ENCODE measurements at places on chromosomes 5 and 9.

DNA sequence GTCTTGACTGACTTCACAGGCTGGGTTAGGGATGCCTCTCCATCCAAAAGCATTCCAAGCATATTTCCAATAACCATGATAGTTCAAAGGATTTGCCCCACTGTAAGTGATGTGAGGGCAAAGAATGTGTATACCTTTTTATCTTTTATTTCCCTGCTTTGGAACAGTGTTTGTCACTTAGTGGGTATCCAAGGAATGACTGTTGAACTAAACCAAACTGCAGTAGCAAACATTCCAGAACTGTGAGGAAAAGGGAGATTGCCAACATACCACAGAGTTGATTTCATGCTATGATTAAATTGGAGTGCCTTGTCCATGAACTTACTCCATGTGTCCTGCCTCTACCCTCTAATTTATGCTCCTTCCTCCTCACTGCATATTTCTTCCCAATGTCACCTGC is 400.0 kb downstream of the KIAA0825 start:
- DNase-seq: no peak

- DNase-seq: peak; percentile 74
Measured at GRCh38 chr5:149990518-149991376, 9.7 kb downstream of the TIGD6 start.

- DNase-seq: no peak
Measured at GRCh38 chr9:112890106-112891081, at the start of gene SLC46A2. Gene SLC46A2, minus strand, starts transcription at chr9:112890876. Its CDS starts 195 bp downstream, at chr9:112890681.

- no peak for DNase-seq
Measured at GRCh38 chr5:2184563-2185540, 302.1 kb upstream of the IRX4 start.

DNA sequence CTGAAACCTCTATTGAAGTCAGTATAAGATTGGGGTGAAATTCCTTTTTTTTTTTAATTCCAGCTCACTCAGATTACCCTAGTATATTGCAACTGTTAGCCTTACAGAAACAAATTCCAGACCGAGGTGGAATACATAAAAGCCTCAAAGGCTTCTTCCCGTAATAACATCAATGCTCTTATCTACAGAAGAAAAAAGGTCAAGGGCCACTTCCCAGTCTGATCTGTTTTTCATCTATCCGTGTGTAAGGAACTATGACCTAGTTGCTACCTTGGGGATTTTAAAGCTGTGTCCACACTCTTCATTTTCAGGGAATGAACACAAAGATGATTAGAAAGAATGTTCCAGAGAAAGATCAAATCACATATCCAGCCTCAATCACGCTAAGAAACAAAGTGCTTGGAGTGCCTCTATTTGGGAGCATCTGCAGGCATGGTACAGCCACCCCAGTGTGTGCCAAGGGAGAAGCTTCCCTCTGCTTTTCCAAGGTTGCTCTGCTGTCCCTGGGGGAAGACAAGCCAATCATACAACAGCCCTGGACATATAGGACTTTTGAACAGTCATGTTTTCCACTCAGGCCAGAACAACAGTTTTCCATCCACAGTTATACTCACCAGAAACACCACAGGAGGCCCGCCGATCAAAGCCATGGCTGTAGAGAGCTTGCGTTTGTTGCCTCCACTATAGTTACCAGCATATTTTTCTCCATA is 23.5 kb downstream of the NIPSNAP3B start:
- no peak for DNase-seq

DNA sequence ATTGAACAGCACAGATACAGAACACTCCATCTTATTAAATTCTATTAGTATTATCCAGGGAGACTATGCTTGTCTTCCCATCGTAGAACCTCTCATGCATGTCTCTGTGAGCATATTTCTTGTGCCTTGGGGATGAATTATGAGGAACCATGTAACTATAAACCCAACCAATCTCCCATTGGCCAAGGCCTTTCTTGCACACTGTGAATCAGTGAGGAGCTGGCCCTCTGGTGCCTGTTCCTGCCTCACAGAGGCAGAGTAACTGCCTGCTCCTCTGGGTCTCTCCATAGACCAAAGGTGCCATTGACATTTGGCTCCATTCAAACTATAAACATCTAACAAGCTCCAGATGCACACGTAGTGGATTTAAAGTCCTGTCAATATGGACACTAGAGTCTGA is 190.4 kb downstream of the ENC1 start:
- no peak for DNase-seq

Data from HL-60 (cell line).